AG10803 (cell line): ENCODE measurements at places on chromosomes 2 and 18.

DNA sequence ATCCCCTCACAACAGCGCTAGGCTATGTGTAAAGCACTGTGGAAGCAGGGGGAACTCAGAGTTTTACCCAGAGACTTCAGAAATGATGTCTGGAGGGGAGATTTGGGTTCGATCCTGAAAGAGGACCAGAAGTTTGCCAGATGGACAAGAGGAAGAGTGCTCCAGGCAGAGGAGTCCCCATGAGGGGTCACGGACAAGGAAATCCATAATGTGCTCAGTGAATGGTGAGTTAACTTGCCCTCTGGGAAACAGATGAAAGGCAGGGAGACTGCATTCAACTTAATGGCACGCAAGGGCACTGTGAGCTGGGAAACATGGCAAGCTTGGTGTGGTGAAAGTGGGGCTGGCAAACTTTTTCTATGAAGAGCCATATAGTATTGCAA lies 6.0 kb upstream of the ASAP2 start:
- no peak for DNase-seq

DNA sequence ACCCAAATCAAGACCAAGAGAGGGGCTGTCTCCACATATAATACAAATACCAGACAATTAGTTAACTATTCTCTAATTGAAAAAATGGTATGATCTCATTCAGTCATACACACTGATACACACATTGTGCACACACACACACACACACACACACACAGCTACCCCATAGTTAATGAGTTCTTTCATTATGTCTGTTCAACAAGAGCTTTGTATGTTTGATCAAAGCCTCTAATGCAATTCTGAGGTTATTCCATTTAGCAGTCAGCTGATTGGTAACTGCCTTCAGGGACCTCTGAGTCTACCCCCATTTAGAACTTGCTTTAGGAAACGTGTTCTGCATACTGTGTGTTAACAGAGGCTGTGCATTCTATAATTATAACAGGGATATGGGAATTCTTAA lies 741.4 kb upstream of the LRRTM4 start:
- no peak for DNase-seq

- DNase-seq, result no peak
Observed at GRCh38 chr2:142650601-142651000, 226.9 kb upstream of the KYNU start.

DNA sequence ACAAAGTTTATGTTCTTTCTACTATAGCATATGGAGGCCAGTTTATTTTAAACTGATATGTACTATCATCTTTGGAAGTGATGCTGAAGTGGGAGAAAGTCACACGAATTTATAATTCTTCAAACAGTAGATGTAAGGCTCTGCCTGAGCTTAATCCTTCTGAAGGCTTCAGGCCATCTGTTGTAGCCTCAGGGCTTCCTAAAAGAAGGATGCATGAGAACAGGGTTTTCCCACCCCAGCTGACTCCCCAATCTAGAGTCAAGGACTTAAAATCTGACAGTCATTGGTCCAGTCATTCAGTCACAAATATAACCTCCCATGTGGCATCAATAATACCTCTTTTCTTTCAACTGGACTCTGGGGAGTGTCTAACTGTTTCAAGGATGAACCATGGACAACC lies 330.5 kb downstream of the KCNS3 start:
- DNase-seq, result no peak

GRCh38 chr2:145235312-145235711 lies 715.4 kb upstream of the ZEB2 start:
- DNase-seq, result no peak

- no peak for DNase-seq
Observed at GRCh38 chr2:170905864-170906263, 23.2 kb upstream of the GORASP2 start.

GRCh38 chr18:11726556-11726955 lies 37.5 kb downstream of the GNAL start:
- DNase-seq, result no peak

- peak; percentile 88 for DNase-seq
Observed at GRCh38 chr2:71614976-71615766, 161.8 kb downstream of the DYSF start.

- DNase-seq, result no peak
Observed at GRCh38 chr2:232829988-232830387, 40.1 kb upstream of the SNORC start.

DNA sequence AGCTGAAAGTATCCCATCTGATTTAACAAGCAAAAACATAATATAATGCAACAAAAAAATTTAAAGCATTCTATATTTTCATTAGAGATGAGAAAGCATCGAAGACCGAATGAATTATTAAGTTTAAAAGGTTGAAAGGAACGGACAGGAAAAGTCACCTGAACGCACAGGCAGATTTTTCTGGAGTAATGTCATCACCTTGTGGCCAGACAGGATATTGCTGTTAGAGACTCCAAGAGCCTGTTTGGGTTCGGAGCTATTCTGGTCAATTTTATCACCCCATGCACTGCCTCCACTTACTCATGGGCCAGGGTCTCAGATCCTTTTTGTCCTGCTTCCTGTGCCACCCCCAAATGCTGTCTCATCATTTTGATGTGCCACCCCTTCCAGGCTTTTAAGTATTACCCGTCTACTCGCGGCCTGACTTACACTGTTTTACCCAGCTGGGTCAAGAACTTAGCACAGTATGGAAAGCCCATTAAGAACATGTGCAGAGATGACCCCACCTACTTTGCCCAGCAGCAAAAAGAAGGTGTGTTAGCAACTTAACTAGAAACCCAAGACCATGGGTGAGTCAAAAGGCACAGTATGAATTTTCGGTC lies 27.3 kb downstream of the GKN2 start:
- DNase-seq, result peak; percentile 32

GRCh38 chr2:23418461-23418911 lies 33.5 kb downstream of the KLHL29 start:
- DNase-seq, result peak; percentile 78
